ENCODE measurements at places on chromosomes 1 and 21.

DNA sequence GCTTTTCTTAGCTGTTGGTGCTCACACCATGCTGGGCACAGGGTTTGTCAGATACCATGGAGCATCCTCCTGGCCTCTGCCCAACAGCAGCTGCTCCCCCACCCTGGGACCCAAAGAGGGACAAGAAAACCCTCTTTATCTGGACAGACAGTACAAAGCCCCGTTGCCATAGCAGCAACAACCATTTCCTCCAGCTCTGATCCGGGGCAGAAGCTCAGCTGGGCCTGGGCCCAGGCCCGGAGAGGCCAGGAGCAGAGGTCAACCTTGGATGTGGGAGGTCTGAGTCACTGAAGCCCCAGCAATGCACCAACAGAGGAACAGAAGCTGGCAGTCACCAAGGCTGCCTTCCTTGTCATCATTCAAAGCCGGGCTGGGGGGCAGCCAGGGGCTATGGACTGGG lies 228.4 kb upstream of the POU3F1 start:
- DNase-seq: no peak

- no peak for DNase-seq
These were observed 24.4 kb downstream of the RCAN1 start for GRCh38 chr21:34590520-34590919.

GRCh38 chr1:174230399-174230798 lies 71.1 kb downstream of the RABGAP1L start:
- no peak for DNase-seq

DNA sequence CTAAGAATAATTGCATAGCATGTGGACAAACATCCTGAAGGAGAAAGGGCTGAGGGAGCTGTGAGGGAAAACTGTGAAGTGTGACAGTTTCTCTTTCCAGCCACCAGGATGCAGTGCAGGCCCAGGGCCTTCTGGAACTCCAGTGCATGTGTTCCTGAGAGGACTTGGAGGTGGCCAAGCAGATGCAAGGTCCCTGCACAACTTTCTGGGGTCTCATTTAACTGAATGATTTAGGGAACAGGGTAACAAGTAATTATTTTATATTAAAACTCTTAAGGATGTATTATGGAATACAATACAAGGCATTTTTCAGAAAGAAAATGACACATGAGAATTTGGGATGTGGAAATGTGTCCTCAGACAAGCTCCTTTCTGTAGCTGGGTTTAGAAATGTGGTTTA lies 61.2 kb upstream of the MCOLN3 start:
- peak; percentile 15 for DNase-seq

DNA sequence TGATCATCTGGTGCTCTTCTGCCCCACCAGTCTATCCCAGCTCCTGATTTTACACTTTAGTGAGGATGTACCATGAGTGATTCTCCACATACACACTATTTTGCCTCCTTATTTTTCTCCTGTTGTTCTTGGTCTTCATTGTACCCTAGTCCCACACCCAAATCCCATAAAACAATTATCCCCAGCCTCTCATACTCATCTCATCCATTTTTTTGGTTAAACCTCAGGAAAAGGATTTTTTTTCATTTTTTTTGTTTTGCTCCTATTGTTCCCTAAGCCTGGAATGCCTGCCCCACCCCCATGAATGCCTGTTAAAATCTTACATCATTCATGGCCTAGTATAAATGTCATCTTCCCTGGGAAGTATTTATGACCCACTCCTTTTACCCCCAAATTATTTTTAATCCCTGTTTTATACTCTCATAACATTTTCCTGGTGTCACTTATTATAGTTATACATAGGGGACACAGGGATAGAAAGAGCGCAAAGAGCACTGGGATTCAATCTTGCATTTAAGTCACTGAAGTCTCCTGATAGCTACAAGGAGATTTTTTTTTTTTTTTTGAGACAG lies 4.9 kb upstream of the LINGO4 start:
- no peak for DNase-seq

- no peak for DNase-seq
These were observed 19.9 kb downstream of the SYDE2 start for GRCh38 chr1:85180869-85181268.

DNA sequence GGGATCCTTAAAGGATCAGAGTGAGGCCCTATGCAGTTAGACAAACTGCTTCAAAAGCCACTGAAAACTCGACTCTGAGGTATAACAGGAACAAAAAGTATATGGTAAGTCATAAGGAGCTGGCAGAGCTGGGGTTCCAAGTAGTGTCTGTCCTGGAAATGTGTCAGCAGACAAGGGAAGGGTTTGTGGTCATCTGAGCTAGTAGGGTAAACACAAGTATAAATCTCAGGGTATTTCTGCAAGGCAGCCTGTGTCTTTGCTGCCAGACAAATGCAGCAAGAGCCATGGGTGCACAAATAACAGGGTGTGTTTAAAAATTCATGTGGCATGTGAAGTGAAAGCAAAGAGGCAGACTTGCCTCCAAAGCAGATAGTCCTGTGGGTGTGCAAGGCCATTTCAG lies 759.0 kb upstream of the ADAMTS5 start:
- no peak for DNase-seq

GRCh38 chr1:152777510-152778137 lies 2.7 kb downstream of the LCE1F start:
- no peak for DNase-seq

DNA sequence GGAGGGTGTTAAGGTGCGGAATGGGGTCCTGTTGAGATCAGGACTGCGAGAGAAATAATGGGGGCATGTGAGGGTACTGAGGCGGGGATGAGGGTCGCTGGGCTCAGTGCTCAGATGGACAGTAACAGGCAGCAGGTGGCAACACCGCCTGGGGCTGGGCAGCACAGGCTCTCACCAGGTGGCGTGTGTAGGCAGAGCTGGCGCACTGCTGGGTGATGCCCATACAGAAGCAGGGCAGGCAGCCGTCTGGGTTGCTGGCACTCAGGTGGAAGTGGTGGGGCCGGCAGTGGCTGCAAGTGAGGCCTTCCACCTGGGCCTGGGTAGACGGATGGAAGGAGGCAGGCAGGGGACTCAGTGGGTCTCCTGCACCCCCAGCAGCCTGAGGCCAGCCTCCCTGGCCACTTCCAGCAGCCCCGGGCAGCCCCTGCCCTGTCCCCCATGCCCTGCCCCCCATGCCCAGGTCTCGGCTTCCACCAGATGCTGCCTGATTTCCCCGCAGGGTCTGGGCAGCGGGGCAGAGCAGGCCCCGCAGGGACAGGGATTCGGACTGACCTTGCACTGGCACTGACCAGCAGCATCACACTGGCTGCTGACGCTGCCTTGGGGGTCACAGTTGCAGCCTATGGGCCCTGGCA lies 60.5 kb downstream of the LDLRAD2 start:
- no peak for DNase-seq

DNA sequence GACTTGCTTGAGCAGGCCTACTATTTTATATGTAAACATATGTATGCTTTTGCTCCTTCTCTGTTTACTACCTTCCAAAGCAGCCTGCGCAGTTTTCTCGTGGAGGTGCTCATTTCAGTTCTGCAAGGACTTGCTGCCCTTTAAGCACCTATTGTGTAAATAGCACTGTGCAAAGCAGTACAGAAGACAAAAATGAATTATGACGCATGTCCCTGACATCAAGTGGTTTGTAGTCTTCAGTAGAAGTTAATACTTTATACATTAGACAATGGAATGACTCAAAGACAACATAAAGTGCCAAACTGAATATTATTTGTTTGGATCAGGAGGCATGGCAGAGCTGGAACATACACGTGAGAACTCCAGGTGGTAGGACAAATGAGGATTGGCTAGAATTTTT lies 611.7 kb downstream of the LMO4 start:
- DNase-seq: no peak

DNA sequence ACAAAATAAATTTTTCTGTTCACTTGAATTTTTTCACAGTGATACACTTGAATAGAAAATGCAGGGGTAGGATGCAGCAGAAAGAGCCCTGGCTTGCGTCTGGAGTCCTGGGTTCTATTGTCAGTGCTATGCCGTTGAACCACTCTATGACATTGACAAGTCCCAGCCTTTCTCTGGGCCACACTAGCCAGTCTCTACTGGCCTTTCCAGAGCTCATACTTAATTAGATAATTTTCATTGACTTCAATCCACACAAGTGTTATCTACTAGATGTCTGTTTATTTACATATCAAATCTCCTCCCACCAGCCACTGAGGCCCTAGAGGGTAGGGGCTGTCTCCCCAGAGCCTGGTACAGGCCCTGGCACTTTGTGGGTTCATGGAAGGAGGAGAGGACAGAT lies 15.5 kb upstream of the CELA3B start:
- no peak for DNase-seq

DNA sequence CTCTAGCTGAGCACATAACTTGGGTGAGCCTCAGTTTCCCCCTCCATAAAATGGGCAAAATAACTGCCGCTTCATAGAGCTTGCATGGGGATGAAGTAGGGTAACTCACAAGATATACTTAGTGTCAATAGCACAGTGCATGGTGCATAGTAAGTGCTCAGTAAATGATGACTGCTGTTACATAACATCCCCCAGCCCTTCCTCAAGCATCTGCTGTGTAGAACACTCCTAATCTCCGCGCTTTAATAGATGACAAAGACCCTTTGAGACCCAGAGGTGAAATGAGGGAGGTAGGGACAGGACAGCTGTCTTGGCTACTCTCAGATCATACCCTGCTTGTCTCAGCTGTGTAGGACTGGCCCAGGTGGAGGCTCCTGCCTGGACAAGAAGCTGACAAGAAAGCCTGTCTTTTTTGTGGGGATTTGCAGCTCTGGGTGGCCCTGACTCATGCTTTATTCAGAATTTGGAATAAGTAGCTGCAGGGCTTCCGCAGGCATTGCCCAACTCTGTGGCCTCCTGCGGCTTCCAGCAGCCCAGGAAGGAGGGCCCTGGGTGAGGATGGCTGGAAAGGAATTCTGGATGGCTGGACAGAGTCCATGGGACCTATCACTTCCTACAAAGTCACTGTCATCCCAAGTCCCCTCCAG lies 20.7 kb upstream of the PADI4 start:
- no peak for DNase-seq

GRCh38 chr21:31909153-31910073 lies 36.6 kb downstream of the HUNK start:
- DNase-seq: no peak

DNA sequence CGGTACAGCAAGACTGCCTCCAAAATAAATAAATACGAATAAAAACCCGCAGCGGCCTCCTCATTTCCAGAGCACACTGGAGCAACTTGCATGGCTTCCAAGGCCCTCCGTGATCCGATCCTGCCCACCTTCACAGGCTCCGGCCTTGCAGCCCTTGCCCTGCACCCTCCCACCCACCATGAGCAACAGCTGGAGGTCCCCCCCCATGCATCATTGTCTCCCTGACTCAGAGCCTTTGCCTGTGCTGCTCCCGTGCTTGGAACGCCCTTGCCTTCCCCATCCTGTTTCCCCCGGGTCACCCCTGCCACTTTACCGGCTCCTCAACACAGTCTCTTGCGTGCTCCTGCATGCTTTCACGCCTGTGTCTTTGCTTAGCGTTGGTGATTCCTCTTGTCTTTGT lies 71.0 kb upstream of the ANGPTL1 start:
- no peak for DNase-seq

- DNase-seq: no peak
These were observed 397.3 kb downstream of the LMX1A start for GRCh38 chr1:164958982-164959768.

DNA sequence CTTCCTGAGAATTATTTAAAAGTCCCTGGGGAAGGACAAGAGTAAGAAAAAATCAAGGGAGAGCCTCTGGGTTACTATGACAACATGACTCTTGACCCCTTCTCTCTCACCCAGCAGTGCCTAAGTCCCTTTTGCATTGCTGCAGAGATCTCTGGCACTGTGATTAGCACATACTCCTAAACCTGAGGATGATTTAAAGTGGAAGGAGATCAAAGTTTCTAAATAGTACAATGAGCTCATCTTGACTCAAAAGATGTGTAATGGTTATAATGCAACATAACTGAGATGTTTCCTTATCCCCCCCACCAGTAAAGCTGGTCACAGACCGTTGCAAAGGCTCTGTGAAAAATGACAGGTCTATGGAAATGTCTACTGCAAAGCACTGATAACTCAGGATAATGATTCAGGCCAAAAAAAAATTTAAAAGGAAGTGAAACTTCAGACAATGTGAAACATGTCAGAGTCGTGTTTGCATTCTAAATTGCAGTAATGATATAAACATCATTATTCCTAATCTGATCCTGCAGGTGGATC lies 519.2 kb downstream of the KIF26B start:
- no peak for DNase-seq

GRCh38 chr1:230408971-230409370 lies 17.2 kb downstream of the PGBD5 start:
- no peak for DNase-seq

GRCh38 chr21:34017039-34017961 lies 56.1 kb upstream of the MRPS6 start:
- DNase-seq: no peak

- DNase-seq: no peak
These were observed 91.9 kb downstream of the COLGALT2 start for GRCh38 chr1:183945428-183946319.

DNA sequence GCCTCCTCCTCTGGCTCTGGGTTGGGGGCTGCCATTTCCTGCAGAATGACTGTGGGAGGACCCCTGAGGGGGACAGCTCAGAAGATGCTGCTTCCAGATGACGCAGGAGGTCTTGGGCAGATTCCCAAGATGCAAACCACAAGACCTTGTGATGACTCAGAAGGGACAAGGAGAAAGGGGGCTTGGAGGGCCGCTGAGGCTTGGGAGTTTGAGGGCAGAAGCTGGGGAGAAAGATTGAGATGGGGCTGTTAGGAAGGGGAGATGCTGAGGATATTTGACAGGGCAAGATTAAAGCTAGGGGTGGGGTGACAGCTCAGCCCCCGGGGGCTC lies 7.5 kb downstream of the PTPRU start:
- DNase-seq: no peak

DNA sequence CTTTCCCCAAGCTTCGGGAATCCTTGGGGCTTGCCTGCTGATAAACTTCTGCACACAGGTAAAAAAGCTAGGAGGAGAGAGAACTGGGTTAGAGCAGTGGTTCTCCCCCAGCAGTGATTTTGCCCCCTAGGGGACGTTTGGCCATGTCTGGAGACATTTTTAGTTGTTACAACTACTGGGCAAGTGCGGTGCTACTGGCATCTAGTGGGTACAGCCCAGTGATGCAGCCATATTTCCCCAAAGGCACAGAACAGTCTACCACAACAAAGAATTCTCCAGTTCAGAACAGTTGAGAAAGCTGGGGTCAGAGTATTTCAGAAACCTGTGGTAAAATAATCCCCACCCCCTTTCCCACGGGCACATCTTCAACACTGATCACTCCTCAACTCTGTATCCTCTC lies 41.3 kb downstream of the LRRC71 start:
- peak; percentile 6 for DNase-seq

DNA sequence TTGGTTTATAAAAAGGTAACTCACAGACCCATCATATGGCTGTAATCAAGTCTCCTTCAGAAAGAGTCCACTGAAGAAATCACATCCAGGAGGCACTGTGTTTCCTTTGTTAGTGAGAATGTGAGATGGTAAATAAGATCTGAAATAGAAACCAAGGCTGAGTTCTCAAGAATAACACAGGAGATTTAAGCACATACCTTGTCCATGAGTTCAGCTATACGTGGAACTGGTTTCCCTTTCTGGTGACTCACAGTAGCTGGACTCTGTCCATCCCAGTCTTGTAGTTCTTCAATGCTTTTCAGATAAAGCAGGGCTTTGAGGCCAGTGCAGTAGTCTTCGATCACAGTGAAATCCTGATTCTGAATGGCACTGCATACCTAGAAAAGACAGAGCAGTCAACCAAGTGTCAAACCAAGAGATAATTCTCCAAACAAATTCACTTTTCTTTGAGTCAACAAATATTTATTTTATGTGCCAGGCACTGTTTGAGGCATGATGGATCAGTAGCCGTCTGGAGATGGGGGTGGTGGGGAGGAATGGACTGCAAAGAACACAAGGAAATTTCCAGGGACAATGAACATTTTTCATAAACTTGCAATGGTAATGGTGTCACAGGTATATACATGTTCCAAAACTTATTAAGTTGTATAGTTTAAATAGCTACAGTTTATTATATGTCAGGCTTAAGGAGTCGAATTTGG lies 471.4 kb downstream of the PTBP2 start:
- DNase-seq: no peak
